Osteocyte (in vitro differentiated cells): ENCODE measurements at places on chromosomes 12 and 14. TPM values are rescaled to one million over a fixed set of nuclear protein-coding genes. Genes with fewer than 3 reads are reported as not detected.

DNA sequence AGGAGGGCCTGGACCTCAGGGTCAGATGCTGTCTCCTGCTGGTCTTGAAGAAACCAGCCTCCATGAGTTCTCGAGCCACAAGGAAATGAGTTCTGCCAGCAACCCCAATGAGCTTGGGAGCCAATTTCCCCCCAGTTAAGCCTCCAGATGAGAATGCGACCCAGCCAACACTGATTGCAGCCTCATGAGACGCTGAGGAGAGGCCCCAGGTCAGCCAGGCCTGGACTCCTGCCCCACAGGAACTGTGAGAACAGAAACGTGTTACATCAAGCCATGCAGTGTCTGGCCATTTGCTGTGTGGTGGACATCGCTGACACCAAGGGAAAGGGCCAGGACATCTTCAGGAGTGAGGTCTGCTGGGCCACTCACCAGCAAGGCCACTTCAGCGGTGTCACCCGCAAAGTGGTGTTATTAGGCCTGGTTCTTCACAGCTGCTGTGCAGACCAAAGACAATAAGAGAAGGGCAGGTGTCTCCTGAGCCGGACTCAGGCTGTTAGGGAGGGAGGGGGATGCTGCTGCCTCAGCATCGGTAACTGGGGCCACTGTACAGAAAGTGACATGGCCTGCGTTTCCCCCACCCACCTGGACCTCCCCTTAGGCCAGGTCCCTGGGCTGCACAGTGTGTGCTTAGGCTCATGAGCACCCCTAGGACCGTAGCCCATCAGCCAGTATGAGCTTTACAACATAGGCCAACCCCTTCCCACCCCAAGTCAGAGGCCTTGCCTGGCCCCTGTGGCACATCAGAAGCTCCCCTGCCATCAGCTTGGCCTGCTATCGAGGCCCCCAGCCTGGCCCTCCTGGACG, 272.4 kb upstream of the RTL1 start:
- H3K36me3 ChIP-seq: no peaks in the 10 kb centered on the region
- H3K4me3 ChIP-seq: no peak overlapping the region
- peaks cover 2% of the 10 kb centered on the region for H3K27me3 ChIP-seq
- peak; percentile 79 for DNase-seq

- H3K36me3 ChIP-seq: no peaks in the 10 kb centered on the region
- H3K27ac ChIP-seq: peak overlapping the region; percentile 93
- peaks cover 53% of the 10 kb centered on the region for H3K4me1 ChIP-seq
- H3K4me3 ChIP-seq: peak overlapping the region; percentile 74
Measured at GRCh38 chr12:50924439-50925341, 27.7 kb upstream of the HIGD1C start.

GRCh38 chr14:95207475-95208233, 50.3 kb upstream of the DICER1 start:
- no peak for DNase-seq
- no peak overlapping the region for H3K4me3 ChIP-seq
- no peaks in the 10 kb centered on the region for H3K4me1 ChIP-seq
- no peak overlapping the region for H3K27ac ChIP-seq

DNA sequence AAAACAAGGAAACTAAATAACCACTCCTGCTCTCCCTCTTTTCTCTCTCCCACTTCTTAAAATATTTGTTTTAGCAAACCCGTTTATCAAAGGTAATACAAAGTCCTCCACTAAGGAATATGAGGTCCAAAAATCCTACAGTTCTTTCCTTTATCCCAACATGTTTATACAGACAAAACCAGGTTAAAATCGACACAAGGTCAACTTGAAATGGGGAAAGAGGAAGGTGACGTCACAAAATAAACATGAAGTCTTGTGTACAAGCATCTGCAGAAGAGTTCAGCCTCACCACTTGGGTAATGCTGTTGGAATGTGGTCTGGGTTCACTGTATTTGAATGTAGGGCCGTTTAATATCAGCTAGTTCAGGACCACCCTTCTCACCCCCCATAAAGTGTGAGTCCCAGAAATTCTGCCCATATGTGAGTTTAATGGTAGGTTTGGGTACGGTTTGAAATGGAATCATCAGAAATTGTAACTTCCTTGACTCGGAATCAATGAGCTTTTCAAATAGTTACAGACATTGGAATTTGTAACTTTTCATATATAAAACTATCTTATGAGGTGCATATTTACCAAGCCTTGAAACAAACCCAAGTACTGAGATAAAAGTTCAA, 120.0 kb upstream of the SLC38A2 start:
- H3K27ac ChIP-seq: peak overlapping the region; percentile 96
- DNase-seq: no peak
- H3K4me1 ChIP-seq: peaks cover 53% of the 10 kb centered on the region
- no peaks in the 10 kb centered on the region for H3K27me3 ChIP-seq
- H3K4me3 ChIP-seq: peak overlapping the region; percentile 40

- no peaks in the 10 kb centered on the region for H3K27me3 ChIP-seq
- H3K4me1 ChIP-seq: no peaks in the 10 kb centered on the region
- no peak for DNase-seq
- no peaks in the 10 kb centered on the region for H3K36me3 ChIP-seq
- H3K4me3 ChIP-seq: no peak overlapping the region
Measured at GRCh38 chr12:55142669-55143565, 16.7 kb downstream of the OR9K2 start.

DNA sequence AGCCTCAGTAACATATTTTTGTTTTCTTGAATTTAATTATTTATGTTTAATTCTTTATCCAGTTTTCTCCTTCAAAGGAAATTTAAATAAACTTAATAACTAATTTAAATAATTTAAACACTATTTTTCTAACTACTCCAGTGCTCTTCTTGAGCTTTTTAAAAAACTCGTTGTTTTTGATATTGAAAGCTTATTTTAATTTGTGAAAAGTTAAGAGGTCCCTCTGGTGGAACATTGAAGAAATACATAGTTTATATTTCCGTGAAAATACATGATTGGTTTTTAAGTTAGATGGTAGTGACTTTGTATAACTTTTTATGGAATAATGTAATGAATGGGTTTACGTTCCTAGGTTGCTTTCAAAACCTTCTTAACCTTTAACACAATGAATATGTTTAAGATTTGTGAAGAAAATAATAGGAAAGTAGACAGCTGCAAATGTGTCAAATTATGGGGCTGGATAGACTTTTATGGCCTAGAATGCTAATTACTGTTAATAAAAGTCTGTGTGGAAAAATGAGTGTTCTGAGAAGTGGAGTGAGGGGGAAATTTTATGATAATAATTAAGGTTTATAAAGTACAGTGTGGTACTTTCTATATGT, 45.9 kb upstream of the MSRB3 start:
- no peaks in the 10 kb centered on the region for H3K27me3 ChIP-seq
- peaks cover 20% of the 10 kb centered on the region for H3K36me3 ChIP-seq
- H3K4me1 ChIP-seq: peaks cover 13% of the 10 kb centered on the region
- no peak for DNase-seq
- H3K27ac ChIP-seq: no peak overlapping the region

GRCh38 chr14:105203057-105203531, 22.0 kb upstream of the NUDT14 start:
- peak; percentile 93 for DNase-seq
- H3K27ac ChIP-seq: no peak overlapping the region
- no peaks in the 10 kb centered on the region for H3K27me3 ChIP-seq
- no peak overlapping the region for H3K4me3 ChIP-seq

GRCh38 chr14:28867571-28867970, 101.0 kb downstream of the FOXG1 start:
- no peaks in the 10 kb centered on the region for H3K36me3 ChIP-seq
- no peaks in the 10 kb centered on the region for H3K4me1 ChIP-seq
- DNase-seq: no peak
- no peaks in the 10 kb centered on the region for H3K27me3 ChIP-seq
- H3K27ac ChIP-seq: no peak overlapping the region
- H3K4me3 ChIP-seq: no peak overlapping the region

DNA sequence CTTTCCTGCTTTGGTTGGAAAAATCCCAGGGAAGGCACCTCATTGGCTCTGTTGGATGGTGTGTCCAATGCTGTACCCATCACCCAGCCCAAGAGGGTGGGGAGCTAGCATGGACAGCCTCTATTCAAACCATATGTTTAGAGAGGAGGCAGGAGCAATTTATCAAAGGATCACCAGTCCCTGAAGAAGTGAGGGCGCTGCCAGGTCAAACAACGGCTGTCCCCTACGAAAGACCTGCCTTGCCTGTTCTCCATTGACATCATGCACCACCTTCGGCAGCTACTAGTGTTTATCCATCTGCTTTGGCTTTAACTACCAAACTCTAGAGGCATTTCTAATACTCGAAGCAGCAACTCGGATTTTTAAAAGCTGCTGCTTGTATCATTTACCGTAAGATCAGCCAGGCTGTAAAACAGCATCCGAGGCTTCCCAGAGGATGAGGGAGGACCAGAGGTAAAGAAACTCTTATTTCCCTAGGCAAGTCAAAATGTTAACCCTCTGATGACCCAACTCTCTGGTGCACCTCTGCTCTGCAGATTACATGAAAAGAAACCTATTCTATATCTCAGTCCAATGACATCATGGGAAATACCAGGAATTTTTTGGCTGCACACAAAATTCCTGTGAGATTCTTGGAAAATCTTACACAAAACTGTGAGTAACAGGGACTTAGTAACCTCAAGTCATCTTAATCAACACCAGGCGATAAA, 720.9 kb upstream of the TBX3 start:
- no peaks in the 10 kb centered on the region for H3K36me3 ChIP-seq
- H3K27me3 ChIP-seq: no peaks in the 10 kb centered on the region
- peak overlapping the region; percentile 12 for H3K27ac ChIP-seq
- DNase-seq: no peak

- DNase-seq: no peak
- H3K27ac ChIP-seq: no peak overlapping the region
- H3K27me3 ChIP-seq: no peaks in the 10 kb centered on the region
- H3K4me1 ChIP-seq: no peaks in the 10 kb centered on the region
- no peaks in the 10 kb centered on the region for H3K36me3 ChIP-seq
- H3K4me3 ChIP-seq: no peak overlapping the region
Measured at GRCh38 chr12:97760601-97761000, 298.0 kb downstream of the RMST start.

- no peaks in the 10 kb centered on the region for H3K4me1 ChIP-seq
- H3K27ac ChIP-seq: no peak overlapping the region
- peaks cover 38% of the 10 kb centered on the region for H3K27me3 ChIP-seq
- no peaks in the 10 kb centered on the region for H3K36me3 ChIP-seq
- no peak overlapping the region for H3K4me3 ChIP-seq
- no peak for DNase-seq
Measured at GRCh38 chr12:62210422-62210821, 49.8 kb upstream of the USP15 start.

DNA sequence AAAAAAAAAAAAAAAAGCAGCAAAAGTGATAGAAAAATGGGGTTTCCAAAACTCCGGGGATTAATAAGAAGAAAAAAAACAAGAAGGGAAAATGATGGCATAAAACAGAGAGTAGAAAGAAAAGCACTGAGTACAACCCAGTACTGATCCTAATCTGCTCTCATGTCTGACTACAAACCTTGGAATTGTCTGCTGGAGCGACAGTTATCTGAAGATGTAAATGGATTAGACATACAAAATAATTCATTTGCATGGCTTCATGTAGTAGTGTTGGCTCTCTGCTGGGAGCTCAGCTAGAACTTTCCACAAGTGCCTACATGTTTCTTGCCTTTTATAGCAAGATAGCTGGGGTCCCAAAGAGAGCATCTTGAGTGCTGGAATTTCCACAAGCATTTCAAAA, 34.2 kb downstream of the ZCRB1 start:
- H3K27me3 ChIP-seq: peaks cover 19% of the 10 kb centered on the region
- no peaks in the 10 kb centered on the region for H3K36me3 ChIP-seq
- H3K4me3 ChIP-seq: no peak overlapping the region
- no peak overlapping the region for H3K27ac ChIP-seq
- DNase-seq: no peak

GRCh38 chr12:5506821-5507231, 74.9 kb downstream of the NTF3 start:
- H3K4me1 ChIP-seq: no peaks in the 10 kb centered on the region
- H3K36me3 ChIP-seq: no peaks in the 10 kb centered on the region
- peaks cover 5% of the 10 kb centered on the region for H3K27me3 ChIP-seq
- H3K4me3 ChIP-seq: no peak overlapping the region

DNA sequence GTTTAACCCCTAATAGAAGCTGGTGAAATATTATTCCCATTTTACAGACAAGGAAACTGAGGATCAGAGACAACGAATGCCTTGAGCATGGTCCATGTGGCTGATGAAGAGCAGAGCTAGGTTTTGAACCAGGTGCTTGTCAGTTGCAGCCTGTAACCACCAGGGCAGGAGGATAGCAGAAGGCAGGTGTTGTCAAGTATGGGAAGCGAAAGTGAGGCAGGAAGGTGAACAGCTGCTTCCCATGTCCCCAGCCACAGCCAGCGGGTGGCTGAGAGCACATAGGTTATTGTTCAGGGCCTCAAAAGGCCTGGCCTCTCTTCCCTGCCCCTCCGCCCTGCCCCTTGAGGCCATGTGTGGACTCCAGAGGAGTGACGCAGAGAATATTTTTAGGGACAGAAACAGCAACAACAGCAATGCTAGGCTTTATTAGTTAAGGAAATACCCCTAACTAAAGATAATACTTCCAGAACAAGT, 39.6 kb downstream of the IQSEC3 start:
- no peak overlapping the region for H3K27ac ChIP-seq
- peaks cover 29% of the 10 kb centered on the region for H3K27me3 ChIP-seq
- no peak overlapping the region for H3K4me3 ChIP-seq
- DNase-seq: no peak

GRCh38 chr12:115383668-115384067, 699.7 kb upstream of the TBX3 start:
- no peak for DNase-seq
- no peak overlapping the region for H3K27ac ChIP-seq
- H3K4me1 ChIP-seq: no peaks in the 10 kb centered on the region
- H3K36me3 ChIP-seq: peaks cover 1% of the 10 kb centered on the region
- H3K27me3 ChIP-seq: peaks cover 30% of the 10 kb centered on the region

GRCh38 chr14:43894534-43894933, 612.5 kb downstream of the FSCB start:
- H3K27ac ChIP-seq: no peak overlapping the region
- no peaks in the 10 kb centered on the region for H3K27me3 ChIP-seq
- H3K36me3 ChIP-seq: no peaks in the 10 kb centered on the region
- no peaks in the 10 kb centered on the region for H3K4me1 ChIP-seq

DNA sequence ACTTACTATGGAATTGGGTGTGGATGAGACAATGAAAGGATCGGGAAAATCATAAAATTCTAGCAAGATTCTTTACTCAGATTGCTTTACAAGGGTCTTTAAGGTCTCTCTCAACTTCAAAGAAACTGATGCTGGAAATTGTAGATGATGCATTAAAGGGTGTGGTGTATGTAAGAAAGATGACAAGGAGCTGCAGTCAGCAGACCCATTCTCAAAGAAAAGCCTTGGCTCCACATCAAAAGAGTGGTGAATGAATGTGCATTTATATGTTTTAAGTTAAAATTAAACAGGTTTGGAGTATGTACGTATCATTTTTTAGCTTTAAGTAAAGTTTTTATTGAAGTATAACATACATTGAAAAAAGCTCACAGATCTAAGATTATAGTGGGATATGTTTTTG, 194.5 kb downstream of the C12orf75 start:
- peaks cover 24% of the 10 kb centered on the region for H3K4me1 ChIP-seq
- H3K27me3 ChIP-seq: no peaks in the 10 kb centered on the region
- no peak overlapping the region for H3K27ac ChIP-seq
- H3K4me3 ChIP-seq: no peak overlapping the region

- DNase-seq: peak; percentile 89
- peak overlapping the region; percentile 90 for H3K27ac ChIP-seq
- no peaks in the 10 kb centered on the region for H3K27me3 ChIP-seq
- H3K4me1 ChIP-seq: peaks cover 46% of the 10 kb centered on the region
Measured at GRCh38 chr14:53011053-53011462, 60.2 kb upstream of the FERMT2 start.

The ERBB3 gene
- 0.97 and 1.2 TPM in 2 replicates for total RNA-seq

The LIN7A gene
- 26.7 and 27.7 TPM in 2 replicates for total RNA-seq

The ACOT2 gene
- 37.7 and 39.4 TPM in 2 replicates for total RNA-seq

The LMBR1L gene
- total RNA-seq: 85.2 and 86.1 TPM in 2 replicates

The LRFN5 gene
- 0.16 TPM in 1 of 2 replicates, not detected in the other for total RNA-seq

The PITPNM2 gene
- total RNA-seq: 10.1 and 11.0 TPM in 2 replicates

The COCH gene
- 4.8 and 6.0 TPM in 2 replicates for total RNA-seq

The SCN8A gene
- total RNA-seq: 1.5 TPM in 2 replicates

The DBX2 gene
- total RNA-seq: not detected in 2 replicates
